ENCODE measurements at places on chromosomes 7 and 10.
A peak's percentile ranks its signal among the peaks of the same experiment; 100 is the strongest.

GRCh38 chr7:157564517-157565177, 227.8 kb downstream of the DNAJB6 start:
- DNase-seq = no peak

- no peak for DNase-seq
Observed at GRCh38 chr7:144725070-144725469, 110.8 kb downstream of the TPK1 start.

DNA sequence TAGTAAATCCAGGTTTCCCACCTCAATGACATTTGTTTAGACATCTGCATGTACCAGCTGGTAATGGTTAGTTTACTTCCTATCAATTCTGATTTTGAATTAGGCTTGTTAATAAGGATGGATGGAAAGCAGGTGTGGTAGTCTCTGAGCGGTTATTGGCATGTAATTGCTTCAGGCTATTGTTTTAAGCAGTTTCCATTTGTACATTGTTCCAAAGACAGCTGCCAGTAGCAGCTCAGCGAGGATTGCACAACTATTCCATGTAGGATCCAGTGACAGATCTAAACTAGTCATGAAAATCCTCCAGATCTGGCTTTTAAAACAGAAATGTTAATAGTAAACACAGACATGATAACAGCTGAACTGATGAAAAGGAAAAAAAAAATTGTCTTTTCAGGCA, 436.0 kb upstream of the ADARB2 start:
- DNase-seq = no peak

DNA sequence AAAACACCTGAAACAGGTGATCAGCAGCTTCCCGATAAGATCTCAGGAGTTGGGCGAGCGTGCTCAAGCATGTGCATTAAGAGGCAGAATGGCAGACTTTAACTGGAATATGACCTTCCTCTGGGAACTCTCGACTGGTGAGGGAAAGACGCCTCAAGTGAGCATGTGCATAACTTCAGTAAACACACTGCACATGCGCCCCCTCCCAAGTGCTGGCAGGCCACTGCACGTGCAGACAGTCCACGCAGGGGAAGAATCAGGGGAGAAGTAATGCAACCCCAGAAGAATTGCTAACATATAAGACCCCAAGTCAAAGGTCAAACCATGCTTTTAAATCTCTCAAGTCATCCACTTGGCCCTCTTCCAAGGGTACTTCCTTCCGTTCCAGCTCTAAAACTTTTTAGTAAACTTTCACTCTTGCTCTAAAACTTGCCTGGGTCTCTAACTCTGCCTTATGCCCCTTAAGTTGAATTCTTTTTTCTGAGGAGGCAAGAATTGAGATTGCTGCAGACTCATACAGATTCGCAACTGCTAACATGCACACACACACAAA, 541.0 kb downstream of the TNS3 start:
- DNase-seq = no peak

GRCh38 chr7:76047811-76048667, at the start of the genes MDH2 and STYXL1:
MDH2 (plus strand) TSS chr7:76048106; CDS start chr7:76048161, 55 bp downstream.
STYXL1 (minus strand) TSS chr7:76048000; CDS start chr7:76030523, 17,477 bp downstream.
- DNase-seq = peak; percentile 77

- DNase-seq = no peak
Observed at GRCh38 chr10:103710490-103710889, 144.9 kb downstream of the SH3PXD2A start.

DNA sequence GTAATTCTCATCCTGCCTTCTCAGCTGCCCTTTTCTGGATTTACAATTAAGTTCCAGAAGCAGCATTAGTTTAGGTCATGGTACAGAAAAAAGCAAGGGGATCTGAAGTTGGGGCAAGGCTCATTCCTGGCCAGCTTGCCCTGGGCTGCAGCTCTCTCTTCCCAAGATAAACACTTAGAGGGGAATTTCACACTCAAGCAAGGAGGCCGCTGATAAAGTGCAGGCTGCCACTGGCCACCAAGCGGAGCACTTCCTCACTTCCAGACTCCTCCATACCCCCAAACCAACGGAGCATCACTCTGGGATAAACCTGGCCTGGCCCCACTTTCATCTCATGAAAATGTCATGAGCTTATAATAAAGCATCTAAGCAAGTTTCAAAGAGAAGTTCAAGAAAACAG, 445.5 kb upstream of the MKI67 start:
- no peak for DNase-seq

DNA sequence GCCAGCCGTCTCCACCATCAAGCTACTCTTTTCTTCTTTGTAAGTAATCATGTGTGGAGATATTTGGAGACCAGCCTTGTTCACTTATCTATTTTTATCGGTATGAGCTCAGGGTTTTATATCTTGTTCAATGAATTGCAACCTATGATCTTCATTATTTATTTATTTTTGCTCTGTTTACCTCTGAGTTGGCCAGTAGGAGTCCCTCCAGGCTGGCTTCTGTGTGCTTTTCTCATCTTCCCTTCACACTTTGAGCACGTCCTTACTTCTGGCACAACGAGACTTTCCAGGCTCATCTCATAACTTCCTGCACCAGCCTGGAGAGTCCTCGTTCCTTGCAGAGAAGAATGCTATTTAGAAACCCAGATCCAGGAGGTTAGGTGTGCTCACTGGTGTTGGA, 375.8 kb upstream of the PODXL start:
- no peak for DNase-seq

GRCh38 chr10:101832325-101832771, 11.3 kb downstream of the KCNIP2 start:
- DNase-seq = no peak

DNA sequence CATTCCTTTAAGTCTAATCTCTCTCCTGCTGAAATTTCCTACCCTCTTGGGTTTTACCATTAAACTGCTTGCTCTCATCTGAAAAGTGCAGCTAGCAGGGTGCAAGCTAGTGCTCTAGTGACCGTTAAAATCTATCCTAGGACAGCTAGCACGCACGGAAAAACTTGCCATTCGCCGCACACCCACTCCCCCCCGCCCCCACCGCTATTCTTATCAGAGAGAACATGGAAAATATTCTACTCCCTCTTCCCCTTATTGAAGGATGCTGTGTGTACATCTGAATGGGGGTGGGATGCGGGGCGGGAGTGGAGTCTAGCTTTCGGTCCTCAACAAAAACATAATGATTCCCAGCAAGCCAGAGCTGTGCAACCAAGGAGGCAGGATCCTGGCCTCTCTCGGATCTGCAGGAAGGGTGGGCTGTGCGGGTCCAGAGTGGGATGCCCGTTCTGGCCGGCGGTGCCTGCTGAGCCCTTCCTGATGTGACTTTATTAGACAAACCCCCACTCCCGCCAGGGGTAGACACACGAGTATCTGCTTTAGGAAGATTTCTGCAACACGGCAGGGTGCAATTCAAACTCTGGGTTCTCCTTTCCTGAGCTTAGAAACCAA, 1.1 kb upstream of the ADRA2A start:
- DNase-seq = no peak

- DNase-seq = no peak
Observed at GRCh38 chr7:104388222-104388621, 59.8 kb downstream of the LHFPL3 start.

DNA sequence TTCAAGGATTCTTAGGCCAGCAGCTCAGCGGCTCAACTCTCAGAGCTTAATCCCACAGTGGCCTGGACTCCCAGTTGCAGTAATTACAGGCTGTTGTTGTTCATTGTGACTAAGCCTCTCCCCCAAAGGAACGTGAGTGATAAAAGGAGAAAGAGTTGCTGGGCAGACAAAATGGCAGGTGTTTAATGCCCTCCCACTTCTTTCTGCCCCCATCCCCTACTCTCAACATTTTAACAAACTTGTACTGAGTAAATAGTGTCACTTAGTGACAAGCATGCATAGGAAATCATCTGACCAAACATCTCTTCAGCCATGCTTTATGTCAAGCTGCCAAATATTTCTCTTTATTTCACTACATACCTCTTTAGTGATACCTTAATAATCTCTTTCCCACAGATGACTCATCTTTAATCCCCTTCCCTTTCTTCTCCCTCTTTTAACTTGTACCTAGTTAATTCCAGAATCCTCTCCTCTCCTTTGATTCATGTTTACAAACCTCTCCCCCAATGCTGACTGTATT, 12.4 kb upstream of the MTERF1 start:
- DNase-seq = no peak

GRCh38 chr7:25628446-25628845, 400.2 kb upstream of the NPVF start:
- no peak for DNase-seq

GRCh38 chr7:139726485-139726869, 51.3 kb downstream of the HIPK2 start:
- no peak for DNase-seq

GRCh38 chr7:100588438-100588837, 2.3 kb downstream of the FBXO24 start:
- DNase-seq = no peak

- no peak for DNase-seq
Observed at GRCh38 chr10:46218921-46219320, 67.9 kb upstream of the ANTXRL start.

DNA sequence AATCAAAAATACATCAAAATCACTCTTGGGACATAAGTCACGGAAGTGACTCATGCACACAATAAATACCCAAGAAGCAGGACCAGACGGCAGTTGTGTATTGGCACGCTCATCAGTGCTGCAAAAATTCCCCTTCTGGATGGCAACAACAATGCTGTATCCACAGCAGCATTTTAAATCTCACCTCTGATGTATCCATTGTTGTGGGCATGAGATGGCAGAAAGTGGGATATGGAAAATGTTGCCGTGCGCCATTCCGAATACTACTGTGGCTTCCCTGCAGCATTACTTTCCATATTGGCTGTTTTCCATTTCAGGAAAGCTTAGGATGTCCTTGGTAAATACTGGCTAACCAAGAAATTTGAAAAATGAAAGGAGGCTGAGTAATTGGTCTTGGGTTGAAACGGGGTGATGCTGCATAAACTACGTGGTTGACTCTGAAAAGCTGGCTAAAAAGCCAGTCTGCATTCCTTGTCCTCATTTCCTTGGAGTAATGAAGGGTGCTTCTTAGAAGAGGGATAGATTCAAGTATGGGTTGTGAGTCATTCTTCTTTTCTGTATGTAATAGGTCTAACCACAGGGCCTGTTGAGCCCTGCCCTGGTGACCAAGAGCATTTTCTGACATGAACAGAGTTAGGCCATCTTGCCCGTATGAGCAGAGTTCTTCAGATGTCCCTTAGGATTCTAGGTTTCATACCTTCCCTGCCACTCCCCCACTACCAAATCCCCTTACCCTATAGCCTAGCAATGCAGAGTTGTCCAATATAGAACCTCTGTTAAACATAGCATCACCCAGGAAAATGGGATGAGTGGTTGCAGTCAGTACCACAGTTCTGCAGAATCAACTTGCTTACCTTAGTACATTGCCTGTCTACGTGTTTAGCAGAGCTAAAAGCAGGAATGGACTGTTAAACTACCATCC, 36.3 kb upstream of the TOMM7 start:
- DNase-seq = no peak

GRCh38 chr7:90465816-90466215, 3.6 kb upstream of the PTTG1IP2 start:
- DNase-seq = no peak

DNA sequence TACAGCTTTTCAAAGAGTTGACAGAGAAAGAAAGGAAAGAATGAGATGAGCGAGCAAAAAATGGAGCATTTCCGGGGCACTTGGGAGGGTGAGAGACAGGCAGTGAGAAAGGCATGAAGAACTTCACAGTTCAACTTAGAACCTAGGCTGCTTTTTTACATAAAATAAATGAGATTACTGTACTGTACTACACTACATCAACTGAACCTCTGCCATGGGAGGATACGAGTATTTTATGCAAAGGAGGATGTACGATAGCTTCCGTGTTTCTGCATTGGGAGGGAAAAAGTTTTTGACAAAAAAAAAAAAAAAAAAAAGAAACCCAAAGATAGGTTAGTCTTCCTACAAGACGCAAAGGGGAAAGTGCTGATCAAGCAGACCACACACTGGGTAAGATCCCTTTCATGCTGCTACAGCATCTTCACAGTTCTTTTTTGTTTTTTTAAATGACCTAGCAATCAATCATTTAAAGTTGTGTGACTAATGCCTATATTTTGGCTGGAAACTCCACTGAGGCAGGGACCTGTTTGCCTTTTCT, 88.0 kb downstream of the RAPGEF5 start:
- DNase-seq = no peak

GRCh38 chr10:98361131-98362025, 53.6 kb downstream of the PYROXD2 start:
- DNase-seq = no peak

- DNase-seq = no peak
Observed at GRCh38 chr10:15436696-15437095, 65.6 kb upstream of the FAM171A1 start.

GRCh38 chr10:123270806-123271205, 116.6 kb downstream of the BUB3 start:
- DNase-seq = no peak

- no peak for DNase-seq
Observed at GRCh38 chr7:31094271-31094670, 42.2 kb downstream of the ADCYAP1R1 start.

- no peak for DNase-seq
Observed at GRCh38 chr10:28644647-28645046, 32.7 kb upstream of the BAMBI start.

GRCh38 chr10:106446920-106447319, 717.6 kb downstream of the SORCS1 start:
- DNase-seq = no peak

- no peak for DNase-seq
Observed at GRCh38 chr10:65419629-65420028, 1506.2 kb upstream of the LRRTM3 start.

- no peak for DNase-seq
Observed at GRCh38 chr7:74039337-74039736, 11.4 kb downstream of the ELN start.

DNA sequence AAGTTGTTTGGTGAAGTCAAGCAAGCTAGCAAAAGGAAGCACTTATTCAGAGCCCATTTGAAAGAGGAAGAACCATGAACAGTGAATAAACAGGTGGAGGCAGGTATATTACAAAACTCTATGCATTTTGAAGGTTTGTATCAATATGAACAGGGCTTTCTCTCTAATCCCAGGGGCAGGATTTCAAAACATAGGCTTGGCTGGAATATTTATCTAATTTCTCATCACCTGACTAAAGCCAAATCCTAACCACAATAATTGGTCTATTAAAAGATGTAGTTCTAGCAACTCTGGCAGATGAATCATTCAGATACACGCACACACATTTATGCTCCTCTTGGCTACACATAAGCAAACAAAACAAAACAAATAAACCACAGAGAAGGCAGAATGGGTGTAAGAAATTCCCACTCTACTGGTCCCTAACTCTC, 554.4 kb downstream of the INHBA start:
- DNase-seq = no peak

GRCh38 chr10:76695069-76695468, 942.5 kb downstream of the KCNMA1 start:
- no peak for DNase-seq

Measured in activated CD8-positive, alpha-beta memory T cell treated with anti-CD3 and anti-CD28 coated beads for 4 hours (primary cell).